Stimulated activated CD4-positive, alpha-beta T cell treated with anti-CD3 and anti-CD28 coated beads, TNF-alpha, amount 100 ng/mL, for 4 hours (primary cell): ENCODE measurements at places on chromosomes 6 and 20.

- no peak for DNase-seq
These were observed 28.6 kb upstream of the OLIG3 start for GRCh38 chr6:137522831-137523230.

DNA sequence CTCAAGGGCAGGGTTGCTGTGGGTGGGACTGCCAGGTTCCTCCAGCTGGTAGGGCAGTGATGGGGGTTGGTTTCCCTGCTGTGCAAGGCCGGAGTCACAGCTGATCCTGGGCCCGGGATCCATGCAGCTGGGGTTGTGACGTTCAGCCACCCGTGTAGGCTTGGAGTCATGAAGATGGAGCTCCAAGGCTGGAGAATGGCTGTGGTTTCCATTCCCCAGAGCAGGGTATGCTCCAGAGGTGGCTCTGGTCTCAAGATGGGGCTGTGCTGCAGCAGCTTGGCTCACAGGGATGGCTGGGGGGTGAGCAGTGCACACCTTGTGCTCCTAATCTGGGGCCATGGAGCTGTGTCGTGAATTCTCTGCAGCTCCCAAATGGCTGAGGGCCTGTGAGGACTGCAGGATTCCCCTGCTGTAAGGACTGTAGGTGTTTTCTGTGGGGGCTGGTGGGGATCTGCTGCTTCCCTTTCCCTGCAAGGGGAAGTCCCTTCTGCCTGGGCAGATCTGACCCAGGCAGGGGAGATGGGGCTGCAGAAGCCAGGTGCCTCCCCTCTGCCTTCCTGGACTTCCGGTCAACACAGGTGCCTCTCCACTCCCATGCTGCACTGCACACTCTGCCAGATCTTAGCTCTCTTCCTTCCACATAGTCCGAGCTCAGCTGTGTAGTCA, 15.9 kb downstream of the KIF25 start:
- DNase-seq, result no peak

- no peak for DNase-seq
These were observed 17.5 kb upstream of the MRGBP start for GRCh38 chr20:62778601-62779416.

- no peak for DNase-seq
These were observed 98.5 kb downstream of the HDGFL1 start for GRCh38 chr6:22667855-22668254.

- DNase-seq, result no peak
These were observed 70.9 kb upstream of the SAMD5 start for GRCh38 chr6:147437615-147438014.

GRCh38 chr6:137427656-137428290, 66.4 kb downstream of the OLIG3 start:
- no peak for DNase-seq

DNA sequence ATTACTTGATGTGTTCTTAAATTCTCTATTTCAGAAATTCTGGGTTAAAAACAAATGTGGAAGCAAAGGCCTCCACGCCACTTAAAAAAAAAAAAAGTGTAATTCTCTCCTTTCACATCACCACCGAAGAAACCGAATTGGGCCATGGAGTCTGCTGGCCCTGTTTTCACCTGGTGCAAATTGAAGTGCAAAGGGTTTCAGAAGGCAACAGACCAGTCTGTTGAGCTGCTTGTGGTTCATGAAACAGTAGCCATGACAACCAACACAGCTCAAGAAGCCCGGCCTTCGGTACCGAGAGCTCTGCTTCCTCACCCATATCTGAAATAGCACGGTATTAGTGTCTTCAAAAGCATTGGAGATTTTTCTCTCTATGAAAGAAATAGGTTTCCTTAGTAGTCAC, 63.1 kb downstream of the GMPR start:
- DNase-seq, result no peak

DNA sequence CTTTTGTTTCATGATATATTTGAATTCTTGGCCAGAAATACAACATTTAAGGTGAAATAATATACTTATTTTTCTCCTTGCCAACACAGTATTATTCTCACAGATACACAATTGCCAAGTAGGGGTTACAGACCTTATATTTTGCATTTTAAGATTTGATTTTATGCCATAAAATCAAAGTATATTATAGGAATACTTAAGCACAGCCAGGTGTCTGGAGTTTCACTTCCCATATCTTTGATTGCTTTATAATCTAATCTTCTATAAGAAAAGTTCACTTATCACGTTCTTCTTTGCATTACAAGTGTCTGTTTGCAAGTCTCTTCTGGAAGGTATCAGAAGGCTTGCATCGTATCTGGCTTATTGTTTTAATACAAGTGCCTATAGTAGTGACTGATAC, 327.7 kb upstream of the MANEA start:
- DNase-seq, result no peak

DNA sequence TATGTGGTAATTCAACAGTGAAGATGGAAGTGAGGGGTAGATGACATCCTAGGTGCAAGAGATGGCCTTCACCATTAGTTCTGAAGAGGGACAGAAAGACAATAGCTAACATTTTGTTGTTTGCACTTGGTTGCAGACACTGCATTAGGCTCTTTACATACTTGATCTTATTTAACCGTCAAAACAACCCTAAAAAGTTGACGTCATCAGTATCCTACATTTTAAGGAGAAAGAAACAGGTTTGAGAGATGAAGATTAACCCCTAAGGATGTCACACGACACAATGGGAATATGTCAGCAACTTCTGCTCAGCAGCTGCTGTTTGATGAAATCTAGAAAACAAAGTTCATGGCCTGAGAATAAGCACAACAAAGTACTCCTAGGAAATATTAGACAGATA, 72.6 kb upstream of the MC3R start:
- no peak for DNase-seq

DNA sequence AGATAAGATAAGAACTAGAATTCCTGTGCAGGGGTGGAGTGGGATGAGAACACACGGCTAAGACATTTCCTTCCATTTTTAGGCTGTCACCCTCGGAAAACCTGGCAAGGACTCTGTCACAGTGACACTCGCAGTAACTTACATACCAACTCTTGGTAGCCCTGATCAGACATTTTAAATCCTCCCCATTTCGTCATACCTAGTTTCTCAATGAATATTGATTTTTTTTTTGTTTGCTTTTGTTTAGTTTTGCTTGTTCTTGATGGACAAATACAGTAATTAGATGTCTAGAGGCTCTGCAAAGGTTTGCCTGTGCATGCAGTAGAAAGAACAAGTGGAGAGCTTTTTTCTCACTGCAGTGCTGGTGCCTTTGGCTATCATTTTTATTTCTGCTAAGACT, 213.0 kb upstream of the FAM83B start:
- DNase-seq, result no peak

- DNase-seq, result peak; percentile 16
These were observed 54.9 kb downstream of the TAF4 start for GRCh38 chr20:62010551-62011402.

GRCh38 chr6:111242452-111242851, 155.1 kb downstream of the SLC16A10 start:
- no peak for DNase-seq

GRCh38 chr20:19078448-19079373, 133.7 kb upstream of the SLC24A3 start:
- no peak for DNase-seq
